ENCODE measurements at places on chromosomes 16 and 17.
A peak's percentile ranks its signal among the peaks of the same experiment; 100 is the strongest.

- DNase-seq: peak; percentile 7
These were observed 63.9 kb upstream of the DNAJA2 start for GRCh38 chr16:47037396-47037745.

- no peak for DNase-seq
These were observed 160.5 kb upstream of the NOL11 start for GRCh38 chr17:67557052-67557845.

- no peak for DNase-seq
These were observed 14.3 kb downstream of the FASN start for GRCh38 chr17:82083533-82084359.

- DNase-seq: no peak
These were observed 113.3 kb downstream of the XYLT1 start for GRCh38 chr16:17357307-17358062.

- DNase-seq: no peak
These were observed at the start of gene NOTUM for GRCh38 chr17:81961087-81961511. TSS of gene NOTUM (minus strand) at chr17:81961187. CDS start at chr17:81960909, 278 bp downstream.

GRCh38 chr16:17474572-17474971 is 3.8 kb upstream of the XYLT1 start:
- no peak for DNase-seq

GRCh38 chr16:50802961-50803360 is 61.1 kb downstream of the CYLD start:
- DNase-seq: no peak

- no peak for DNase-seq
These were observed 528 bp downstream of the HAGHL start for GRCh38 chr16:727291-727977.

DNA sequence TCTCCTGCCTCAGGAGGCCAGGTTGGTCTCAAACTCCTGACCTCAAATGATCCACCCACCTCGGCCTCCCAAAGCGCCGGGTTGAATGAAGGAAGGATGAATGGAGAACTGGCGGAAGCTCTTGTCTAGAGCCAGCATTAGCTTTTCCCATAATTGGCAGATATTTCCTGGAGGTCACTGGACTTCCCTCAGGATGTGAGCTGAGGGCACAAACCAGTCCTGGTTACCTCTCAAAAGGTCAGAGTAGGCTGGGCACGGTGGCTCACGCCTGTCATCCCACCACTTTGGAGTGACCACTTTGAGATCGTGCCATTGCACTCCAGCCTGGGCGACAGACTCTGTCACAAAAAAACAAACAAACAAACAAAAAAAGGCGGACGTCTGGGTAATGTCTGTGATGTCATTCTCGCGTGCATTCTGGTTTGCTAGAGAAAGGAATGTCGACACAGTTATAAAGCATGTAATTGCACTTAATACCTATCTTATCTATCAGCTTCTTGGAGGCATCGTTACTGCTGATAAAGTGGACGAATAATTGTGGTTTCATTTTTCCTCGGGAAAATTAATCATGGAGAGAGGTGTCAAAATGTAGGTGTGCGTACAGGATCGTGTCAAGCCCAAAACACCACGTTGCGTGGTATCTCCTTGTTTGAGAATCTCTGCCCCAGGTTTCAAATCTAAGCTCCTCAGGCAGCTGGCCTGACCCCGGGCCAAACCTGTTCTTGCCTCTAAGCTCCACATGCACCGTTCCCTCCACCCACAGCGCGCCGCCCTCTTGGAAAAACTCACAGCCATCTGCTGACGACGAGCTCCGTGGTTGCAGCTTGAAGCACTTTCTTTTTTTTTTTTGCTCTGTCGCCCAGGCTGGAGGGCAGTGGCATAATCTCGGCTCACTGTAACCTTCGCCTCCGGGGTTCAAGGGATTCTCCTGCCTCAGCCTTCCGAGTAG is 6.4 kb upstream of the CRK start:
- DNase-seq: no peak

DNA sequence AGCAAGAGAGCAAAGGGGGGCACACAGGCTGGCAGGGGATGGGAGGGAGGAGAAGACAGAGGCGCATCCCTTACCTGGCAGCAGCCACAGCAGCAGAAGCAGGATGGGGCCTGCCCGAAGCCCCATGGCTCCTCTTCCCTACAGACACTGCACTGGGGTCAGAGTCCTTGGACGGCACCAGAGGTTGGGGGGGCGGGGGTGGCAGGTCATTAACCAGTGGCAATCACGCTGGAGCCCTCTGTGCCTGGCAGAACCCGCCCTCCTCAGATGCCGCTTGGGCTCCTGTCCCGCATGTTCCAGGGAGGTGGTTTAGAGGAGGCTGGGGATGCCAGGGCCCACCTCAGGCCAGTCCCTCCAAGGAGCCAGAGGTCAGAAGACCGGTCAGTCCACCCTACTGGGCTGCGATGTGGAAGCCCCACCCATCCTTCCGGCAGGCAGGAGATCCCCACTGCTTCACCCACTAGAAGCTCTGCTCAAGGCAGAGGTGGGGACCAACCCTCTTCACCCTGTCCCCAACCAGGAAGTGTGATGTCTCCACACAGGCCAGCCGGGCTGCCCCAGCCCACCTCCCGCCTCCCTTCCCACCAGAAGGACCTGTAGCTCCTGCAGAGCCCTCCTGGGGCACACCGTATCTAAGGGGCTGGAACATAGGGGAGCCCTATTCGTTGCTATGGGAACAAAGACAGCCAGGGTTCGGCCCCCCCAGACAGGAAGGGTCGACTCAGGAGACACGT is 11.7 kb downstream of the ZG16B start:
- DNase-seq: no peak

GRCh38 chr16:57624806-57625500 is 3.5 kb upstream of the ADGRG1 start:
- DNase-seq: no peak

- DNase-seq: no peak
These were observed 250.6 kb upstream of the ZFHX3 start for GRCh38 chr16:73298562-73298961.

DNA sequence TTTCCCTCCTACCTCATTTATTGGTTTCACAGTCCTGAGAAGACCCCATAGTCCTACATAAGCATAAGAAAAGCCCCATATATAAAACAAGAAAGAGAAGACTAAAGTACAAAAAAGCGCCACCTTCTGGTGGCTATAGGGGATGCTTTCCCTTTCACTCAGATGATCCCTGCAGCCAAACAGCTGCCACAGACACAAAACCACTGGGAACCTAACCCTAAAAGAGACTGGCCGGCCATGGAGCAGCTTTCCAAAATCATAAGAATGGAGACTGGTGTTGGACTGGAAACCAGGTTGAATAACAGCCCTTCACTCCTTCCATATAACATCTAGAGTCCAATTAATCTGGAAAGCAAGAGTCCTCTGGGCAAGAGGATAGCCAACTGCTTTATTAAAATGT is 11.4 kb downstream of the DYNC1LI2 start:
- DNase-seq: no peak

- no peak for DNase-seq
These were observed 17.0 kb upstream of the LHX1 start for GRCh38 chr17:36920032-36921005.

GRCh38 chr17:45951941-45952340 is 47.1 kb upstream of the STH start:
- DNase-seq: no peak

GRCh38 chr17:17361867-17362539 is 58.8 kb downstream of the NT5M start:
- no peak for DNase-seq

- DNase-seq: no peak
These were observed 142.0 kb downstream of the CPPED1 start for GRCh38 chr16:12661656-12662172.

- DNase-seq: no peak
These were observed 21.4 kb downstream of the CDRT4 start for GRCh38 chr17:15446036-15446435.

- peak; percentile 33 for DNase-seq
These were observed 8.8 kb downstream of the ZG16B start for GRCh38 chr16:2838928-2839327.

DNA sequence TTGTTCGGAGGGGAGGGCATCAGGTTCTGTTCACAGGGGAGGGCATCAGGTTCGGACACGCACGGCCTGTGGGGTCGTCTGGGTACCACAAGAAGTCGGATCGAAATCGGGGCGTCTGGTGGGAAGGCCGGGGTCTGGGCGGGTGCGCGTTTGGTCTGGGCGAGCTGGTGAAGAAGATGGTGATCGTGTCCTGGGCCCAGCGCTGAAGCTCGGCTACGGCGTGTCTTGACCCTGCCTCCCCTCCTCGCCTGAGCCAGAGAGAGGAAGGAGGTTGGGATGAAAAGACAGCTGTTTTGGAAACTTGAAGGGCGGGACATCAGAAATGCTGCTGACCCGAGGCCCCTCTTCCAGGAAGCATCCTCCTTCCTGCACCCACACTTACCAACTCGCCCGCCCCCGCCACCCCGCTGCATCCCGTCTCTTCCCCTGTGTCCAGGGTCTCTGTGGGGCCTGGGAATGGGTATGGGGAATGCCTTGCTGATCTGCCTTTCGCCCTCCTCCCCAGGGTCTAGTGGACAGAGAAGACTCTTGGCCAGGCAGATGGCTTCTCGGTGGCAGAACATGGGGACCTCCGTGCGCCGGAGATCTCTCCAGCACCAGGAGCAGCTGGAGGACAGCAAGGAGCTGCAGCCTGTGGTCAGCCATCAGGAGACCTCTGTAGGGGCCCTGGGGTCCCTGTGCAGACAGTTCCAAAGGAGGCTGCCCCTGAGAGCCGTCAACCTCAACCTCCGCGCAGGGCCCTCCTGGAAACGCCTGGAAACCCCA is 498 bp downstream of the PIMREG start:
- DNase-seq: no peak

DNA sequence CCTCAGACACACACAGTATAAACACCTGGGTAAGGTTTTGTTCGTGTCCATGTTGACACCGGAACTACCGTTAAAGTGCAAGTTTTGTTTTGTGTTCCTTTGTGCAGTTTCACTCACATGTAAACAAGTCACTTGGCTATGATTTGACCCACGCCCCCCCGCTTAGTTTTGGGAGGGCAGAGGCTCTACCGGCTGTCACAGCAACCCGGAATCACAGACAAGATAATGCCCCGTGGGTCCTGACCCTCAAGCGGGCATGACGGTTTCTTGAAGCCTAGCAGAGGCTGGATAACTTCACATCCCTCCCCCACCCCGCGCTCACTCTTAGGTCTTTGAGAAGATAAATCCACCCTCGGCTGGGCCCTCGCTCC is 1.7 kb downstream of the RASD1 start:
- DNase-seq: no peak

DNA sequence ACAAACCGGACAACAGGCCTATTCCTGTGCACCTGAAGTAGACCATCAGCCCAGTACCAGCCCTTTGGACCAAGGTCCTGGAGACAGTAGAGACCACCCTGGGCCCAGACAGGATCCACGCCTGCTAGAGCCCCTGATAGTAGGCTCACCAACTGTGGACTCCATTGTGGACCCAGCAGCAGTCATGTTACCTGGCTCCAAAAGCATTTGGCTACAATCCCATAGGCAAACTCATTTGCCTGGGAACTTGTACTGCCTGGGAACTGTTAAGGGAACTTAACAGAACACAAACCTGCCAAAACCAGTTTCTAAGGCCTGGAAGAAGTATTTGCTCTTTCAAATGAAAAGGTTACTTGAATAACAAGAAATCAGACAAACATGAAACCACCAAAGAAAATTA is 10.0 kb upstream of the ACSM1 start:
- DNase-seq: no peak

GRCh38 chr16:2039274-2040031 is 8.2 kb downstream of the NTHL1 start:
- DNase-seq: no peak

GRCh38 chr16:85261657-85262557 is 149.6 kb upstream of the CIBAR2 start:
- DNase-seq: no peak

- DNase-seq: no peak
These were observed 22.1 kb upstream of the RPL38 start for GRCh38 chr17:74181341-74181740.

DNA sequence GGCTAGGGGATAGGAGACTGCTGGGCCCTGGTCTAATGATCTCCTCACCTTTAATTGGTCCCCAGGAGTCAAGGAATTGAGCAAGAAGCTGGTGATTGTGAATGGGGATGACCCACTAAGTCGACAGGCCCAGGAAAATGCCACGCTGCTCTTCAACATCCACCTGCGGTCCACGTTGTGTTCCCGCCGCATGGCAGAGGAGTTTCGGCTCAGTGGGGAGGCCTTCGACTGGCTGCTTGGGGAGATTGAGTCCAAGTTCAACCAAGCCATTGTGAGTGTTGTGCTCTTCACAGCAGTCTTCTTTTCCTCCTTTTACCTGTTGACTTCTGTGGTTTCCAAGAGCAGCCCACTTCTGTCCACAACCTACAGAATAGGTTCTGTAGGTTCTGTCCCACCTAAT is 19.4 kb downstream of the POLR2A start:
- no peak for DNase-seq

DNA sequence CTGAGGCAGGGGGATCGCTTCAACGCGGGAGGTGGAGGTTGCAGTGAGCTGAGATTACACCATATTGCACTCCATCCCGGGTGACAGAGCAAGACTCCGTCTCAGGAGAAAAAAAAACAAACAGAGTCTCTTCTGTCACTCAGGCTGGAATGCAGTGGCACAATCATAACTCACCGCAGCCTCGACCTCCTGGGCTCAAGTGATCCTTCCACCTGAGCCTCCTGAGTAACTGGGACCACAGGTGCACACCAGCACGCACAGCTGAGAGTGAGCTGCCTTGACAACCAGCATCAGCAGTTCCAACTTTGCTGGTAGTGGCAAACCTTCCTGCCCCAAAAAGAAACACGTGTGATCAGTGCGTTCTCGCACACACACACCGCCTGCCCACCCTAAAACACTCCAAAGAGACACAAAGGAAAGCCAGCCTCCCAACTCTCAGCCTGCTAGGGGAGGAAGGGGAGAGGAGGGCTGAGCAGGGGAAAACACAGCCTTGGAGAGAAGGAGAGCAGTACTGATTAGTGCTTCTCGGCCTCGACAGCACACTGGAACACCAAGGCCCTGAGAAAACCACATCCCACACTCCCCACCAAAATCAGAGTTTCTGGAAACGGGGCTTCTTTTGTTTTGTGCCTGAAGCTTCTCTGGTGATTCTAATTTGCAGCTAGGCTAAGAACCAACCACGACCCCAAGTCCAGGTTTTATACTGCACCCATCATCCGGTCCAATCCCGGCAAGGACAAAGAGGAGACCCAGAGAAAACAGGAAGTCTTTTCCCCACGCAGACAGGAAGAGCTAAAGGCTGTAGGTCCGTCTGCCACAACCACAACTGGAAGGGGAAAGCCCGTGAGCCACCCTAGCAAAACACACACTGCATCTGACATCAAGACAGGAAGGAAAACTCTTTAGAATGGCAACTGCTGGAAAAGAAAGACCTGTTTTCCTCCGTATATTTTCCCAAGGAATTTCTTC is 28.8 kb downstream of the ZCCHC14 start:
- DNase-seq: no peak

- peak; percentile 65 for DNase-seq
These were observed 15.5 kb upstream of the TFAP4 start for GRCh38 chr16:4288148-4288921.
